ENCODE measurements at places on chromosomes 3 and 15.

GRCh38 chr3:159007331-159007730 is 205.5 kb downstream of the MFSD1 start:
- no peak for DNase-seq

DNA sequence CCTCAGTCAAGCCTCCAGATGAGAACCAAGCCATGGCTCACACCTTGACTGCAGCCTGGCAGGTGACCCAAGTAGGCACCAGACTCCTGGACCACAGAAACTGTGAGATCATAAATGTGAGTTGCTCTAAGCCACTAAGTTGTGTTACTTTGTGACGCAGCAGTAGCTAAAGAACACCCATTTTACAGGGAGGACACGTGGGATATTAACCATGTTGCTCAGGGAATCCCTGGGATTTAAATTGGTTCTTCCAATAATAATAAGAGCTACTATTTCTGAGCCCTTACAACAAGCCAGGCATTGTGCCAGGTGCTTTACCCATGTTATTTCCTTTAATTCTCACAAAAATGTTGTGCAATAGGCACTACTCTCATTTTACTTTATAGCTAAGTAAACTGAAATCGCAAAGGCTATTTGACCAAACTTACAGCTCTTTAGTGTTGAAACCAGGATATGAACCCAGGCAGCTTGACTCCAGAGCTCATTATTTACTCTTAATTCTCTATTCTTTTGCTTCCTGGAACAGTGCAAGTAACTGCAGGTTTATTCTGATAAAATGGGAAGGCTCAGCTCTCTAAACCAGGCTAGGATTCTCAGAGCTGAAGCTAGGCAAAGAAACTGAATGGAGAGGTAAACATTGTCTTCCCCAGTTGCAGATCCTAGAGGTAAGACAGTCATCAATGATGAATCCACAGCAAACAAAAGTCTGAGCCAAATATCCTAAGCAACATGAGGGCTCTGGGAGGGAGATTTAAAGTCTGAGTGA is 294.4 kb downstream of the KBTBD8 start:
- no peak for DNase-seq

DNA sequence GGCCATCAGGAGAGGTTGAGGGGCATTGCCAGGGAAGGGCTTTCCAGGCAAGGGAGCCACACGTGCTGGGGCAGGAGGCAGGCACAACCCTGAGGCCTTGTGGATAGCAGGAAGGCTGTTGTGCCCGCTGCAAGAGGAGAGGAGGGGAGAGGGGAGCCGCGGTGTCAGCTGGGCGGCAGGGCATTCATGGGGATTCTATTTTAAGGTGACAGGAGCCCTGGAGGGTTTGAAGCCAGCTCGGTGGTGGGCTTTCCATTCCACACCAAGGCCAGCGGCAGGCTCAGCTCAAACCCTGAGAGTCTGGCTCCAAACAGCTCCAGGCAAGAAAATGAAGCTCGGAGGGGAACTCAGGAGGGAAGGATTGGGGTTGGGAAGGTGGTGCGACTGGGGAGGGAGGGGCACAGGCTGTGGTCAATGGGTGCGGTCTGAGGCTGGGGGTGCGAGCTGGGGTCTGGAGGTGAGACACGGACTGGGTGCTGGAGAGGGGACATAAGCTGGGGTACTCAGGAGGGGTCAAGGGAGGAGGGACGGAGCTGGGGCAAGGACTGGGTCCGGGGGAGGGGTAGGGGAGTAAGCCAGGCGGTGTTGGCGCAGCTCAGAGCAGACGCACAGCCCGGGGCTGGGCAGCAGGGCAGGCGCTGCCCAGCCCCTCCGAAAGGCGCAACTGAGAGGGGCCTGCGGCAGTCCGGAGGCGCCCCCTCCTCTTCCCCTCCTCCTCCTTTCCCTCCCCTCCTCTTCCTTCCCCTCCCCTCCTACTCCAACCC is 43.4 kb downstream of the TPRA1 start:
- no peak for DNase-seq

DNA sequence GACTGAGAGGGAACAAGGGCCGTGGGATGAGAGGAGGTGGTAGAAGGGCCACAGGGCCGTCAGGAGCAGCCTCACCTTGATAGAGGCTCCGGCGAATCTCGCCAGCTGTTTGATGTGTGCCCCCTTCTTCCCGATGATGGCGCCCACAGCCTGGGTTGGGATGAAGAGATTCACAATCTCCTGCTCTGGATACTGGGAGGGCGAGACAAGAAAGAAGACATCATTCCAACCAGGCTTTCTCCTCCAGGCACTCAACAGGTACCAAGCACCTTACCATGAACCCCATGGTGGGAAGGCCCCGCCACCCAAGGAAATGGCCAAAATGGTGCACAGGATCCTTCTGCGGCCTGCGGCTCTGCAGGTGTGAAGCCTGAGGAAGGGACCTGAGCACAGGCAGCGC is 71.1 kb downstream of the SENP2 start:
- DNase-seq, result no peak

GRCh38 chr15:52557274-52557641 is 11.6 kb downstream of the ARPP19 start:
- no peak for DNase-seq

GRCh38 chr3:126052196-126053058 is 31.5 kb downstream of the SLC41A3 start:
- DNase-seq, result no peak

GRCh38 chr3:10328460-10329071 is 7.7 kb upstream of the SEC13 start:
- no peak for DNase-seq

DNA sequence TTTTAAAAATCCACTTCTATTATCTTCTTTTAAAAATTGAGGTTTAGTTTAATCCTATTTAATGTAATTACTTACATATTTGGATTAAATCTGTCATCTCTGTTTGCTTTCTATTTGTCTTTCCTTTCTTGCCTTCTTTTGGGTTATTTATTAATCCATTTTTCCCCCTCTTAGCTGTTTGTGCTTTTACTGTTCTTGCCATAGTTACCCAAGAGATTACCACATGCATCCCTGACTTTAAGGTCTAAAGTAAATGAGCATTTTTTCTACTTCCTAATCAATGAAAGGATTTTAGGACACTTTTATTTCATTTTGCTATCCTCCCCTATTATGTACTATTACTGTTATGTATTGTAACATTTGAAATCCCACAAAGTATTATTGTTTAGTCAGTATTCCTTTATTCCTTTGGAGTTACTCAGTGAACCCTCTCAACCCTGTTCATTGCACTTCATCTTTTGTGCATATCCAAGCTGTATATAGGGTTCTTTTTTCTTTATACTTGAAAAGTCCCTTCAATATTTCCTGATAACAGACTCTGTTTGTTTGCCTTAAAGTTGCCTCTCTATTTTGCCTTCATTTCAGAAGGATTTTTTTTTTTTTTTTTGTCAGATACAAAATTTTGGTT is 62.7 kb downstream of the MEF2A start:
- DNase-seq, result no peak

- DNase-seq, result no peak
Observed at GRCh38 chr3:12959838-12960378, 113.3 kb downstream of the IQSEC1 start.

DNA sequence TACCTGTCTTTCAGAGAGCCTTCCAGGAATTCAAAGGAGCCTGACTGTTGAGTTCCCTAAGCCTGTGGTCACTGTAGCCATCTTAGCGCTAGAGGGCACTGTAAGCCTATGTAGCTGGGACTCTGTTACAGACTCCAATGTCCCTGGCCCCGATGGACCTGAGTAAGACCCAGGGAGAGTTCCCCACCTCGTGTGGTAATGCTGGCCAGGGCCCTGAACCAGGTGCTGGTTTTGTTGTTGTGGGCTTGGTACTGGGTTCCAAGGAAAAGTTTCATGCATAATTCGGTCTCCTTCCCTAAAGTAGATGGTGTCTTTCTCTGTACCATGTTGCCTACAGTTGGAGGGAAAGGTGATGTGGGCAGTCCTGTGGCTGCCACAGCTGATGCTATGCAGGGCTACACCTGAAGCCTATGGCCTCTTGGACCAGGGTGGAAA is 32.4 kb downstream of the CDAN1 start:
- DNase-seq, result peak; percentile 38

DNA sequence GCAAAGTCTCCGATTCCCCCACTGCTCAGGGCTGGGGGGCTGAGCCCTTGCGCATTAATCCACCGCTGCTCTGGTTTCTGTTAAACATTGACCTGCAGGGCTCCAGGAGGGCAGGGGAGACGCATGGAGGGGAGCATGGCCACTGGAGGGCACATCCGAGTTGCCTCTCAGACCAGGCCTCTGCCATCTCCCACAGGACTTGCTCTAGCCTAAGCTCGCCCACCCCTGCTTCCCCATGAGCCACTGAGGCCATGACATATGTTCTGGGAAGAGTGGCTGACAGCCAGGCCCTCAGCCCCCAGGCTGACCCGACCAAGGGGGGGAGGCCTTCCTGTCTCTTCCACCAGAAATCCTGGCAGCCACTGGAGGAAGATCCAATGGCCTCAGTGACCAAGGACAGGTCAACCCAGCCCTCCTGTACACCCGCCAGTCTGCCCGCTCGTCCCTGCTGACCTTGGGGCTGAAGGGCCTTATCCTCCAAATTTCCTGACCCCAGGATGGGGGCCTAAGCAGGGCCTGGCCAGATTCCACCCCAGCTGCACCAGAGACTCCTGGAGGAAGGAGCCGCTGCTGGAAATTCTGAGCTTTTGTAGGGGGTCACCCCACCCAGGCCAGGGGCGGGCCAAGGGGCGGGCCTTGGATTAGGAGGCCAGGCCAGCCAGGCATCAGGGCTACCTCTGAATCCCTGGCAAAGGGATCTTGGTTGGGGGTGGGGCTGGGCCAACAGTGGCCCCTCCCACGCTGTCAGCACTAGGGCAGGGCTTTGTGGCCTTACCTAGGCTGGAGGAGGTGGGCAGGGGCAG is at the start of gene HYAL1:
TSS of gene HYAL1 (minus strand) at position 562 of the 803 bp plus-strand sequence. CDS start 618 bp downstream, outside the sequence.
- DNase-seq, result no peak

DNA sequence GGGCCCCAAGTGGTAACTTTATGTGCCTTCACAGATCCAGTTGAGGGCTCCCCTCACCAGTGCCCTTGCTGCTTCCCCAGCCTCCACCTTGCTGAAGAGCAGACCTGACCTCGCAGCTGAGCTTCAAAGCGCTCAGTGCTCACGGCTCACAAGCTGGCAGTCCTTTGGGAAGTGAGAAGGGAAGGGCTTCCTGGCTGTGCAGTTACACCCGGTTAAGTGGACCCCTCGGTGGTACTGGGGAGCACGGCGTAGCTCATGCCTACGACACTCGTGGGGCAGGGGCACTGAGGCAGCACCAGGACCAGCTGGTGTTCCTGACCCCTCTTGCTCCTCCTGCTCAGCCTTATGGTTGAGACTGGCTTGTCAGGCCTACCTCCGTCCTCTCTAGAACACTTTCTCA is 629.0 kb upstream of the TBL1XR1 start:
- DNase-seq, result no peak

- no peak for DNase-seq
Observed at GRCh38 chr3:194078045-194078821, 57.7 kb upstream of the HES1 start.
